Stimulated activated CD8-positive, alpha-beta memory T cell treated with anti-CD3 and anti-CD28 coated beads, Interleukin-7, amount 100 ng/mL, for 48 hours (primary cell): ENCODE measurements at places on chromosomes 12 and 14.

DNA sequence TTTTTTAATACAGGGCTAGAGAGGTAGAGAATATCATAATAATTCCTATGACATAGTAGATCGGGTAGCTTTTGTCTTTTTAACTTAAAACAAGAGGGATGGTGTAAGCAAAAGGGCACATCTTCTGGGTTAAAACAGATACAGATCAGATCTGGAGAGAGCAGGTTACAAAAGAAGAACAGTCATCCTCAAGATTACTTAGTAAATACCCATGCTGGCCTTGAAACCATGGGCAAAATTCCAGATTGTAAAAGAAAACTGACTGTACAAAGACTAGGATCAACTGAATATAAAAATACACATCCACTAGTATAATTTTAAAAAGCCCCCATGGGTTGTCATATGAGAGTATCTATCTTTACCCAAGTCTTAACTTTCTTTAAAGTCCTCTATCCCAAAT, 76.7 kb downstream of the MED13L start:
- no peak for DNase-seq

GRCh38 chr14:105299654-105300541, 903 bp downstream of the BRF1 start:
- DNase-seq = no peak

DNA sequence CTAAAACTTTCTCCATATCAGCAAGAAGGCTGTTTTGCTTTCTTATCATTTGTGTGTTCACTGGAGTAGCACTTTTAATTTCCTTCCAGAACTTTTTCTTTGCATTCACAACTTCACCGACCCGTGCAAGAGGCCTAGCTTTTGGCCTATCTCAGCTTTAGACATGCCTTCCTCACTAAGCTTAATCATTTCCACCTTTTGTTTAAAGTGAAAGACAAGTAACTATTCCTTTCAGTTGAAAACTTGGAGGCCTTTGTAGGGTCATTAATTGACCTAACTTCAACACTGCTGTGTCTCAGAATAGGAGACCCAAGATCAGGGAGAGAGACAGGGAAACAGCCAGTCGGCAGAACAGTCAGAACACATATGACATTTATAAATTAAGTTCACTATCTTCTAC, 39.3 kb downstream of the BBS10 start:
- no peak for DNase-seq

DNA sequence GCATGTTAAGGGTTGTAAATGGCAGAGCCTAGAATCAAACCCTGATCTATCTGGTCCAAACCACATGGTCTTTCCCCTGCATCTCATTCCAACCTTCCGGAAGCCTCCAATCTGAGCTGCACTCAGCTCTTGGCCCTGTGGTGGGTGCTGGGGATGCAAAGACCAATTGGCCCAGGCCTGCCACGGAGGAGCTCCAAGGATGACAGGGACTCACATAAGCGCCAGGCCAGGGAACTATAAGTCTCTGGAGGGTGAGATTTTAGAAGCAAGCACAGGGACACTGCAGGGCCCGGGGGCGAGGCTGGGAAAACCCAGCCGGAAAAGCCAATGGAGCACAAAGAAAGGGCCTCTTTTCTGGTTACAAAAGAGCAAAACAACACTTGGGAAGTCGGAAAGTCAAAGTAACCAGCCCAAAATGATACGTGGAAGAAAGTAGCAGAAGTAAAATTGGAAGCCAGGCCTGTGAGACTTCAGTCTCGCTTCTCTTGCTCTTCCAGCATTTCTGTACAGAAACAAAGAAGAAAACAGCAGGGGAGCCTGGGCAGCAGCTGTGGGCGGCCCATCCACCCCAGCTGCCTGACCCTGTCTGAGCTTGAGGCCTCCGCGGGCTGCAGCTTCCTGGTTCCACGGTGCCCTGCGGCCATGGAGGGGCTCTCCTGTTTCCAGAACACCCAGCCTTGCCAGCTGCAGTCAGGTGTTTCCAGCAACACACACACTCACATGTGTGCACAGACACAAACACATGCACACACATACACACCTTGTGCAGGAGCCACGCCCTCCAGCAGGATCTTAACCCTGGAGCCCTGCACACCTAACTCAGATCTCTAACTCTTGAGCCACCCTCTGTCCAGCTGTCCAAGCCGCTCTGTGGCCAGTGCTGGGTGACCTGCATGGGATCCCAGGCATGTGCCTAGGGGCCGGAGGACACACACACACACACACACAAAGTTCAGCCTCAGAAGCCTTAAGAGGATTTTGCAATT, 178.2 kb downstream of the BCL11B start:
- no peak for DNase-seq

- no peak for DNase-seq
Measured at GRCh38 chr14:57796556-57796955, 69.3 kb downstream of the SLC35F4 start.

DNA sequence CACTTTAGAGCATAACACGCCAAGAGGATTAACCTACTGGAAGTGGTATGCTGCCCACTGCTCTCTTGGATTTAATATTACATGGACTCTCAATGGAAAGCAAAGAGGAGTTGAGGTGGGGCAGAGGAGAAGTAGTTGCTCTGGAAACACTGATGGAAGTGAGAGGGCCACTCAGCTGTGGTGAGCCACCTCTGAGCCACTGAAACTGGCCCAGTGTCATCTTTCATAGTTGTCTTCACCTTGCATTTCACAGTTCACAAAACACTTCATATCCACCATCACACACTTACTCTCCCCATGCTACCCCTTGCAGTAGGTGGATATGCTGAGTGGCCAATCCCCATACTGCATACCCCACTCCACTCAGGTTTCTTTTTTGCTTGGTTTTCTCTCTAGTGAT, 12.2 kb upstream of the PCED1B start:
- DNase-seq = peak; percentile 60

GRCh38 chr14:36467332-36467731, 52.7 kb downstream of the NKX2-1 start:
- DNase-seq = no peak

GRCh38 chr14:42090122-42090521, 483.4 kb downstream of the LRFN5 start:
- DNase-seq = no peak

DNA sequence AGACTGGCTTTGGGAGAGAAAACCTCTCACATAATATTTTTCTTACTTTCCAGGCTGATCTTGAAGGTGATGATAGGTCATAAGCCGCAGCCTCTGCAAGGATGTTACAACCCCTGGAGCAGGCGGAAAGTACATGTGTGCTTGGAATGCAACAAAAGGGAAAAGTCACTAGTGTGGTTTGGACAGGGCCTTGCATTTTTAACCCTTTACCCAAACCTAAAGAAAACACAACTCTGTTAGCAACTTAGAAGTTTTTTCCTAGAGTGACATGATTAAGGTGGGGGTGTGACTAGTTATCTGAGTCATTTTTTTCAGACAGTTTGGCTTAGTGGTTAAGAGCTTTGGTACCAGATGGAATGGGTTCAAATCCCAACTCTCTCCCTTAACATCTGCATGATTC, 97.0 kb downstream of the TMEM30B start:
- no peak for DNase-seq

GRCh38 chr12:101493556-101493955, 18.4 kb downstream of the SPIC start:
- no peak for DNase-seq

DNA sequence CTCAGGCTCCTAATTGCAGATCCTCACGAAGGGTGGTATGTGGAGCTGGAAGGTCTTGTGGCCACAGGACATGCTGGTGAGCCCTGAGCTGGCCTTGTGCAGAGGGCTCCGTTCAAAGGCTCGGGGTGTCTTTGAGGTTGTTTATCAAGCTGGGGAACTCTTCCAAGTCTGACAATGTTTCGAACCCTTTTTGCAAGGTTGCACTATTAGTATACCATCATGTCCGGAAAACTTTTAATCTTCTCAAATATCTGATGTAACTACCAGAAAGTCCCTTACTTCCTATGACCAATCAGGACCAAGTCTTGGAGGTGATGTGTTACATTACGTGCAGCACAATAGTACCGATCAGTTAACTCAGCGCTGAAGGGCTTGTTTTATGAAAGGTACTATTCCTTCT, 21.5 kb downstream of the UBR7 start:
- no peak for DNase-seq

- no peak for DNase-seq
Measured at GRCh38 chr14:21527318-21527679, 1.2 kb upstream of the SALL2 start.

- DNase-seq = no peak
Measured at GRCh38 chr14:88212691-88213090, 110.4 kb downstream of the KCNK10 start.
